Lung (tissue), 17 donors: ENCODE measurements at places on chromosomes 2 and 18. TPM values are rescaled to one million over a fixed set of nuclear protein-coding genes. Genes with fewer than 3 reads are reported as not detected.

DNA sequence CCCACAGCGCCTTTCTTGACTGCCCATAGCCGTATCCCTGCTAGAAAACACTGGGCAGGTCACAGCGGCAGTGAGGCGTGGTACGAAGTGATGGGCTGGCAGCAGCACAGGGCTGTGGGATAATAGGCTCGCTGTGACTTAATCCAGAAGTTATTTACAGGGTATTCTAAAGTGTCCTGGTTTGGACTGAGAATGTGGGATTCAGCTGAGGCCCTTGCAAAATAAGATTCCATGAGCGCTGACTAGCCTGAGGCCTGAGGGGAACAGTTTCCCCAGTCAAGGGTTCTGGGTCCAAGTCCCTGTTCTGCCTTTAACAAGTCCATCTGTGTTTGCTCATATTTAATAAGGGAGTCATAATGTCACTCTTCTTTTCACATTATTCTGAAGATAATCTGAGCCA is 34.6 kb downstream of the SETBP1 start:
- no peak for DNase-seq

- no peak for DNase-seq
These were observed 227.2 kb upstream of the SETBP1 start for GRCh38 chr18:44453505-44453904.

- no peak for DNase-seq
These were observed 985.5 kb upstream of the POU3F3 start for GRCh38 chr2:103868396-103868795.

DNA sequence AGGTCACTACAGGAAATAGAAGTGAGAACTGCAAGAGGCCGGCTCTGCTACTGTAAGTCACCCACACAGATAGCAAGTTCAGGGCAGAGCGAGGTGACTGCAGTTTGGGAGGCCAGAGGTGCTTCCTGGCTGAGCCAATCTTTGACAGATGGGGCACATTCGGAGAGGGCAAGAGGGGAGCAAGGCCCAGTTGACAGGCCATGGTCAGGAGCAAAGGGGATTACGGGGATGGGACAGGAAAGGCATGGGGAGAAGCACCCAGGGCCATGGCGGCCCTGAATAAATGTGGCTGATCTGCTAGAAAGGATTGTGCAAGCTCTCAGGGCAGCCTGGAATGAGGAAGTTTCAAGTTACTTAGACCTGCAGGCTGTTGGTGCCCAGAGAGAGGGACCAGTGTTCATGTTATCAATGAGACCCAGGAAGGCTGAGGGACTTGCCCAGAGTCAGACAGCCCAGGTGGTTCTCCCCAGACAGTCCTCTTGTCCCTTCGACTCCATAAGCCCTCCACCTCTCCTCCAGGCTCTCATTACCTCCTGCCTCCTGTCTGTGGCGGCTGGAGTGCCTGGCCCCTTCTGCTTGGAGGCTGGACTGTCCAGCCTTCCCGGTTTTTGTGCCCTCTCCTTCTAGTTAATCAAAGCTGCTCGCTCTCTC is 123.3 kb downstream of the CTIF start:
- DNase-seq, result peak; percentile 73

Gene CENPA
- polyA plus RNA-seq, result 0.94 TPM

Gene KLHL30
- polyA plus RNA-seq, result 0.18 TPM

GRCh38 chr2:147236601-147237000 is 608.2 kb upstream of the ACVR2A start:
- DNase-seq, result no peak

DNA sequence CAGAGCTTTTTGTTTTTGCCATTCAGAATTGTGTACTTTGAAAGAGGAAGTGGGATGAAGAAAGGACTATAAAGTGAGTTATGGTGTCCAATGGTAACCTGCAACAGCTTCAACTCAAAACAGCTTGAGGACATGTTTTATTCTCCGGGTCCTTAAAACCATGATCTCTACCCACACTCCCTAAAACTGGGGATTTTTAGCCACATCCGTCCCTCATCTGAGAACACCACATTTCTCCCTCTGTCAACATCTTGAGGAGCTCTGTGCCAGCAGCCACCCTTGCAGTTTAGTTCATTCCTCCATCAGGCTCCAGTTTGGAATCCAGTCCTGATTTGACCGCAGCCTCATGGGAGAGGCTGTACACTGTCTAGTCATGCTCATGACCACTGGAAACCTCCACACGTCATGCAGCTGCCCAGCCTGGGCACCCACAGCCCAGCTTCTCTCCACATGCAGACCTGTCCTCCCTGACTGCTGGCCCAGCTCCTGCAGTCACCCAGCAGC is 62.6 kb downstream of the C18orf63 start:
- no peak for DNase-seq

DNA sequence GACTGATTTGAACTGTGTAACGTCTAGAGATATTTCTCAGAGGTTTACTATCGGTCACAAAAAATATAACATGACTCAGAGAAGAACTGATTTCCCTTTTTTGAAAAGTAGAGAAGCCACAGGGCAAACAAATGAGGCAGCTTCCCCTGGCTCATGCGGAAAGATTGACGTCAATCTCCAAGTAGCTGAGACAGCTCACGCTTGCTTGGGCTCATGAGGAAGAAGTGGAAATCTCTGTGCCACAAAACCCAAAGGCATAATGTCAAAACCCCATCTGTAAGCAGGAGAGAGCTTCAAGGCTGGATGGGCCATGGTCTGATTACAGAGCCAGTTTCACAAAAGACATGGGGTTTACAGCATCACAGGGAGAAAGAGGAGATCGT is 188.1 kb downstream of the ARL4C start:
- DNase-seq, result no peak

Gene FMNL2
- 18.8 TPM for polyA plus RNA-seq

Gene MOGAT1
- 0.08 TPM for polyA plus RNA-seq

DNA sequence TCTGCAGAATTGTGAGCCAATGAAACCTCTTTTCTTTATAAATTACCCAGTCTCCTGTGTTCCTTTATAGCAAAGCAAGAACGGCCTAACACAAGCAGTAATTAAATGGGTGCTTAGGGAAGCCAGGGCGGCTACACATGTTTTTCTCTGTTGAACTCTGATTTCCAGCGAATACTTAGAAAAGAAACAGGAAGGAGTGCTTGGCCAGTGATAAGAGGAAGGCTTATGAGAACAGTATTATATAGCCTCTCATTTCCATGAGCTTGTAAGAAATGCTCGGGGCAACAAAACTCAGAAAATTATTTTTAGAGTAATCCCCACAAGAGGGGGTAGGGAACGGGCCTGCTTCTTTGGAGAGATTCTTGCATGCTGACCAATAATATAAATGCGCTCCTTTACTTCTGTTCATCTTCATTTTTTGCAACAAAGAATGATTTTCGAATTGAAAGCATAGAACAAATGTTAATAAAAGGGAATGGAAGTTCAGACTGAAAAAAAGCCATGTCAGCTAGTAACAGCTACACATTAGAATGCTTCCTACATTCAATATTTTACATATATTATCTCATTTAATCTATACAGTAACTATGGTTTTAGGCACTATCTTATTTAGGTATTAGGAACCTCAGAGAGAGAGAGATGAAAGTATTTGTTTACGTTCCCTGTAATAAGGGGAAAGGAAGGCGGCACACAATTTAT is 49.7 kb upstream of the CCDC85A start:
- no peak for DNase-seq

DNA sequence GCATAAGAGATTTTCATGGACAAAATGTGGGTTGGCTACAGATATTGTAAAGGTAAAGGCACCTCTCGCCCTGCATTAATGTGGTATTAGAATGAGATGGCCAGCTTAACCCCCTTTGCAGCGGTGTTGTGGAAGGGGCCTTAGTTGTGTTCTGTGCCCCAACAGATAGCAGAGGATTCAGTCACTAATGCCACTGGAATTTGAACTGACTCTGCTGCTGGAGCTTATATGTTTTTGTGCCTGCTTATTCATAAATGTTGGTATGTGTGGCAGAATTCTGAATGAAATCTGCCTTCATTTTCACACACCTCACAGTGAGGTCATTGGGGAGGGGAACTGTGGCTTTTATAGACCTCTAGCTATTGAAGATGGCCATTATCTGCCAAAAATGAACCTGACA is 90.7 kb upstream of the ITGA6 start:
- no peak for DNase-seq

Gene EVX2
- polyA plus RNA-seq, result not detected
